ENCODE measurements at places on chromosomes 4 and X.

- DNase-seq = no peak
Observed at GRCh38 chr4:15695240-15695699, 7.6 kb upstream of the BST1 start.

- DNase-seq = no peak
Observed at GRCh38 chr4:39587881-39588280, 50.8 kb downstream of the SMIM14 start.

GRCh38 chr4:89939546-89939945 lies 44.9 kb downstream of the MMRN1 start:
- DNase-seq = no peak

DNA sequence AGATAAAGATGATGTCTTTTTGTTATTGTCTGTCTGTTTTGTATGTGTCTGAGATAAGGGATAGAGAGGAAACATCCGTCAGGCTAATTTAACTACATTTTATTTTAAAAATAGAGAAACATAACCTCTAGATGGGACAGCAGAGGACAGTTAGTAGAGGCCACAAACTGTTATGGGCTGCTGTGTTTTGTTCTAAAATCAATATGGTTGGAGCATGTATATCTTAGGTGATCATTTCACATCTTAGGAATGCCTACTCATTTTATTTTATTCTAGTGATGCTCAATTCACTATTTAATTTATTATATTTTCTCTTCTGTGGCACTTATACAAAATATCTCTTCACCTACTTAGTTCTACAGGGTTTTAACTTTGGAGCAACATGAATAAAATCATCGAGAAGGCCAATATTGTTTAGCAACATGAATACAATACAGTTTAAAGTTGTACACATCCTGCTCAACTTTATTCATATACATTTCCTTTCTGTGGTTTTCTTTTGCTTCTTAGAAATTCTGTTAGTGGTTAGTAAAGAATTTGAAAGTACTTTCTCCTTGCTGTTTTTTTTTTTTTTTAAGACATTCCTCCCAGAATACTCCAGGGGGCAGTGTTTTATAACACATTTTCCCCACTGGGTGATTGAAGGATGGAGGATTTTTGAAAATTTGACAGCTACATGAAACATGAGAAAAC lies 392.9 kb downstream of the UNC5C start:
- DNase-seq = no peak

DNA sequence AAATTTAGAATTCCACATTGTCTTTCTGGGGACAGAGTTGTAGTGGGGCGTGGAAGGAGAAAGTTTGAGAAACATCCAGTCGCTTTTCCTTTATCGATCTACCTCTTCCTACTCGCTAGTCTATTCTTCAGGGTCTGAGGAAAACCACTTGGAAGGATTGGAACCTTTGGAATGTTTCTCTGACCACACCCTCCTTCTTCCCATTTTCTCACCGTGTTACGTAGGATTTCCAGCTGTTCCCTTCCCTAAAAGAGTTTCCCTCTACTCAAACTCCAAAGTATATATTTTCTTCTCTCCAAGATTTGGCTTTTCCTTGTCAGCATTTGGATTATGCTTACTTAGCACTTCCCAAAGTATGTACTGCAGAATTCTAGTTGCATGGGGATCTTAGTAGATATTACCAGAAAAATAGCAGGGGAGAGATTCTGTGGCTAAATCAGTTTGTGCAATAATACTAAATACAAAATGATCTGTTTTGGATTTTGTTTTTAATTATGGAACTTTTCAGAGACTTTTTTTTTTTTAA lies 4.9 kb downstream of the ENPEP start:
- no peak for DNase-seq

GRCh38 chrX:51760657-51761056 lies 17.4 kb downstream of the GSPT2 start:
- no peak for DNase-seq

DNA sequence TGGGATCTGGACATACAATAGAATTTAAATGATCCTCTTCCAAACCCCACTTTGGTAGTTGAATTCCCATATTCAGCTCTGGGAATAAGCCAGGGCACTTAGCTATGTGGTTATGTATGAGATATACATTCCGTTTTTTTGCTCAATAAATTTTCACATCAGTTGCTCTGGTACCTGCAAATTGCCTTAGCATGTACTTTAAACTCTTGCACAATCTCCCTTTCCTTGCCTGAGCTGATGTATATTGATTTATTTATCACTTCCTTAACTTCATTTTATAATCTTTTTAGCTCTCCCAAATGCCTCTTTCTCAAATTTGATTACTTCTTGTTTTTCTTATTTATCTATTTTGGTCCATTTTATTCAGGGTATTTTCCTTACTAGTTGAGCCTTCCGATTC lies 90.1 kb upstream of the AGA start:
- no peak for DNase-seq

DNA sequence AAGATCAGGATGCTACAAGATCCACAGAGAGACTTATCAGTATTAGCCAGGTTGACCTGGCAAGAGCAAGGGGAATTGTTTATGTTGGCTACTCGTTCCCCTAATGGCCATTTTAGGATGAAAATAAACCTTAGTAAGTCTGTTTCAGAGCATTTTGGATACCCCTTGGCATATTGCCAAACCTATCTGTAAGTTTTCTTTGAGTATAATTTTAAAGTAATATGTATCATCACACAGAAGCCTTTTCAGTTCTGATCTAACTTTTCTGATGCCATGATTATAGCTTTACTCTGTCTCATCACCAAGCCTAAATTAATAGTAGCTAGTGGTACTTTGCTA lies 99.7 kb downstream of the TSPAN7 start:
- no peak for DNase-seq

DNA sequence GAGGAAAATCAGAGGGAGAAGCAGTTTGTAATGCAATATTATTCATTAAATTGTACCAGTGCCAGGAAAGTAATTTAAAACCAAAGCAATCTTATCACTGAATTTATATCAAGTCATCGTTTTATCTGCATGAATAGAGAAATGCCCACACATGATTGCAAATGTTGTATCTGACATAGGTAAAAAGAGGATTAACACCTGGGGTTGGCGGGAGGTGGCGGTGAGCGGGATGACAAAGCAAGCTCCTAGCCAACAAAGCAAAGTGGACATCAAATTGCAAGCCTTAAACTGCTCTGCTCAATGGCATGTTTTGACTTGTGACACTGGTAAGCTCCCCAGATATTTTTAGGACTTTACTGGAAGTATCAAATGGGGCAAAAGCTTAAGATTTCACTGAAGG lies 16.4 kb downstream of the HPGD start:
- DNase-seq = no peak

DNA sequence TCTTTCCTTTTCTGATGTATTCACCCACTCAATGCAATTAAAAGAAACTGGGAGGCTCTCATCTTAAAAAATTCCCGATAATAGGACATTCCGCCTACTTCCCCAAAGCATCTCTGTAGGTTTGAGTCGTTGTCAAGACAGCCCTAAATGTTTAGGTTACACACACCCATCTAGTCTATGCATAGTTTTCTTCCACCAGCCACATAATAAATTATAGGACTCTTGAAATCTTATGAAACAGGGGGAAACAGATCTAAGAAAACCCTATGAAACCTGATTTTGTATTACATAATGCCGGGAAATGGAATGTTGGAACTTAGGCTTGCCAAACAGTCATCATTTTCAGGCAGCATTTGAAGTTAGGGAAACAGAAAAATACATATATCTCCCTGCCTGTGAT lies 150.0 kb downstream of the PRKX start:
- no peak for DNase-seq

- no peak for DNase-seq
Observed at GRCh38 chr4:140180577-140180976, 26.6 kb upstream of the MAML3 start.

Measured in nucleus accumbens (tissue), 56 donors.